CD4-positive, alpha-beta memory T cell (primary cell): ENCODE measurements at places on chromosomes 4 and X. TPM values are rescaled to one million over a fixed set of nuclear protein-coding genes. Genes with fewer than 3 reads are reported as not detected.
A peak's percentile ranks its signal among the peaks of the same experiment; 100 is the strongest.

GRCh38 chr4:76781698-76782595 is 116.0 kb downstream of the SOWAHB start:
- no peak for DNase-seq

GRCh38 chr4:154609532-154609931 is 2.9 kb downstream of the FGG start:
- DNase-seq, result no peak

DUX4 gene
- total RNA-seq, result not detected

PABPC1L2B gene
- not detected for total RNA-seq

PPP4R3C gene
- not detected for total RNA-seq

DNA sequence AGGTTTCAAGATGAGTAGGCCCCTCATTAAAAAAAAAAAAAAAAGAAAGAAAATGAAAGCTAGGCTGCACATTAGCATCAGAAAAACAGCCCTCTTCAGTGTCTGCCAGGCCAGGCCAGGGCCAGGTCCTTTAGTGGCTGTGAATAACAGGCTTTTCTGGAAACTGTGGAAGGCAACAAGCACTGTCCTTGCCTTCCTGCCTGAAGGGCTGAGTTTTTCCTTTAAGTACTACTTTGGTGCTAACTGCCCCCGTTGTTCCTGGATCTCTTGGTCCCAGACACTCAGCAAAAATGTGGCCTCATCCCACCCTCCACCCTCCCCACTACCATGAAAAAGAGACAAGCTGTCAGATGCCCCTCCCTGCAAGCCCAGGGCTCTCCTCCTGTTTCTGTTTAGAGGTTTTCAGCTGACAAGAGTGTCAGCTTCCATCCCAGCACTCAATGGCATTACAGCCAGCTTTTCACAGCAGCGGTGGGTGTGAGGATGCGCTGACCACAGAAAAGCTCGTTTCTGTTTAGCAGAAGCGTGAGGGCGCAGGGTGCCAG is 174.2 kb downstream of the NHS start:
- DNase-seq, result no peak

- no peak for DNase-seq
These were observed 990 bp upstream of the HADH start for GRCh38 chr4:107988763-107989035.

RRH gene
- total RNA-seq, result not detected

GRCh38 chr4:6150046-6150735 is 50.2 kb downstream of the JAKMIP1 start:
- DNase-seq, result no peak

ADGRG2 gene
- not detected for total RNA-seq

DNA sequence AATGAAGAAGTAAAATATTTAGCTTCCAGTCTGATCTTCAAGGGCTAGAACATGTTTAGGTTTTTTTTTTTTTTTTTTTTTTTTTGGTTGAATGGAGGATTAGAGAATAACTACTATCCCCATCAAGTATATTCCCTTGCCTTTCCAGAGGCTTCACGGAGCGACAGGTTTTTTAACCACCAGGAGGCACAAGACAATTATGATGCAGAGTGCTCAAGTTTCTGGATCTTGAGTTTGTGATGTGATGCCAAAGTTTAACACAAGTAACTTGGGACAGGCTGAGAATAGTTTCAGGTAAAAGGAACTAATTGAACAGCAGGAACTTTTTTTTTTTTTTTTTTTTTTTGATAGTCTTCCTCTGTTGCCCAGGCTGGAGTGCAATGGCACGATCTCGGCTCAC is 30.3 kb downstream of the CCNI start:
- DNase-seq, result no peak

DNA sequence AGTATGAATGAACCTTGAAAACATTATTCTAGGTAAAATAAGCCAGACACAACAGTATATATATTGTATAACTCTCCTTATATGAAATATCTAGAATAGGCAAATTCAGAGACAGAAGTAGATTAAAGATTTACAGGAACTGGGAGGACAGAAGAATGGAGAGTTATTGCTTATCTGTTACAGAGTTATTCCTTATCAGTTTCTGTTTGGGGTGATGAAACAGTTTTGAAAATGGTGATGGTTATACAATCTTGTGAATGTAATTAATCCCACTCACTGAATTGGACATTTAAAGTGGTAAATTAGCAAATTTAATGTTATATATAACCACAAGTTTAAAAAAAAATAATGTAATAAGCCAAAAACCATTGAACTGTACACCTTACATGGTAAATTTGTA is 14.5 kb upstream of the EXOC1 start:
- no peak for DNase-seq

DNA sequence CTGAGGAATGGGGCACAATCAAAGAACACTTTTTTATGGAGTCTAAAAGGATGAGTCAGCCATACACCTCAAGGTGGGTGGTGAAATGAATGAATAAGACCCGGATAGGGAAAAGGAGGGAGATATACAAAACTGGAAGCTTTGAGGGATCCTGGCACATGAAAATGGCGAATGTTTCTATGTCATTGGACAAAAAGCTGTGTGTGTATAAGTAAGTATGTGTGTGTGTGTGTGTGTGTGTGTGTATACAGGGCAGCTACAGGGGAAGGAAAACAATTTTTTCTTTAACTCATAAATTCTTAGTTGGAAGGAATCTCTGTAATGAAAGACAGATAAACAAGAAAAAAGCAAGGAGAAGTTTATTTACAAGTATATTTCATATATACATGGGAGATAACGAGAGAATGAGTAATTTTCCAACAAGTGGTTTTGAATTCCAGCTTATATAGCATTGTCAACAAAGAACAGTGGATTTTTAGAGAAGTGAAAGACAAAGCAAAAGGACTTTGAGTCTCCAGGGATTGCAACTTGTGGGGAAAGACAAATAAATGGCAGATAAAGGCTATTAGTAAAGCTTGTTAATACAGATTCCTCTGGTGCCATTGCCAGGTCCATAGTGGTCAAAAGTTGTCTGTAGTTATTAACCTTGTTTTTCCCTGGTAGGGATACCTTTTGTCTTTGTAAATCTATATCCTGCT is 99.7 kb downstream of the MMRN1 start:
- no peak for DNase-seq

DNA sequence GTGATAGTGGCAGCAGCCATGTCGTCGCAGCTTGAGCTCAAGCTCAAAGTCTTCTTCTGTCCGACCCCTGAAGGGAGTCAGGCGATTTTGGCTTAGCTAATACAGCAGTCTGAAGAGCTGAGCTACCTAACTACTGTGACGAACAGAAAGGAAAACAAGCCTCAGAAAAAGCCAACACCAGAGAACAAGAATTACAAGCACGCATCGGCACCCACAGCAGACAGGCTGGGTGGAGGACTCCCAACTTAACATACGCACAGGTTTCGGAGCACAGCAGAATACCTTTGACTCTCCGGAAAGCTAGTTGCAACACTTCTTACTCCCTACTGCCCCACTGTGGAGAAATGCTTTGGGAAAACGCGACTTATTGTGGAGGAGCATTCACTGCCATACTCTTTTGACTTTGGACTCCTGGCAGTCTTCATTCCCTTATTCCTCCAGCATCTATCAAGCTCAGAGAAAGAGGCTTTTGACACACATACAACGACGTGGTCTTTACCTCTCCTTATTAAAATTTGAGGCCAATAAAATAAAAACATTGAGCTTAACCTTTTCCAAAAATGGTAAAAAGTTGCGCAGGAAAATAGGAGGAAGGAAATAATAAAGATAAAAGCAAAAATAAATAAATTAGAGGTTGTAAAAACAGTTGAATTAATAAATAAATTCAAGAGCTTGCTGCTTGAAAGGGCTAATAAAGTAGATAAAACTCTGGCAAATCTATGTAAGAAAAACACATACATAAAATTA is 41.3 kb upstream of the GPC3 start:
- DNase-seq, result peak; percentile 18

STATH gene
- not detected for total RNA-seq

COX18 gene
- total RNA-seq, result 14.4 TPM

DNA sequence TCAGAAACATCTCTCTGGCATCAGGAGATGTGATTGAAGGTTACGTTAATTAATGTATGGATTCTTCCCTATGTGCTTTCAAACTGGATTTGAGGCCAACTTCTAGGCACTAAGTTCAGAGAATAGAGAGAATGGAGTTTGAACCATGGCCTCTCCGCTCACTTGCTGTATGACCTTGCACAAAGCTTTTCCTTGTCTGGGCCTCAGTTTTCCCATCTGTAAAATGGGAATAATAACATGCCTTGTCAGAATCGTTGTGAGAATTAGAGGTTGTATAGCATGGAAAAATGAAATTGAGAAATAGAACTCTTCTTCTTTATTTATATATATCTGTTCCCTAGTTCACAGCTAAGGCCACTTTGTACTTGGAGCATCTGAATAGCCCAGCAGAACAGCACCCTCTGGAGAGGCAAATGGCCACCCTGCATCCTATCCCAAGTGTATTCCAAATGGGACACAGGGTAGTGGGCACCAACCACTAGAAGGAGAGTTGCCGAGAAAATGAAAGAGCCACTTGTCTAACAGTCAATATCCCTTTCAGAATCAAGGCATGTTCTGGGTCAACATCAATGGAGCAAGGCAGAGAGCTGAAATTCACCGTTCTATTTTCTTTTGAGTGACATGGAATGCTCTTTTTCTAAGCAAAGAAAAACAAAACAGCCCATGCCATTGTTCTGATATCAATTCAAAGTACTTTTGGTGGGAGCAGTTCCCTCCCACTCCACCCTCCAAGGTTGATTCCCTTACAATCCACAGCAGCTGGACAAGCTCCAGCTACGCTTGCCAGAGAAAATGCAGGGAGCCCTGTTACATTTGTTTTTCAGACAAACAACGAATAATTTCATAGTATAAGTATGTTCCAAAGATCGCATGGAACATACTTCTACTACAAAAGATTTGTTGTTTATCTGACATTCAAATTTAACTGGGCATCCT is 23.3 kb upstream of the MTM1 start:
- DNase-seq, result no peak

DNA sequence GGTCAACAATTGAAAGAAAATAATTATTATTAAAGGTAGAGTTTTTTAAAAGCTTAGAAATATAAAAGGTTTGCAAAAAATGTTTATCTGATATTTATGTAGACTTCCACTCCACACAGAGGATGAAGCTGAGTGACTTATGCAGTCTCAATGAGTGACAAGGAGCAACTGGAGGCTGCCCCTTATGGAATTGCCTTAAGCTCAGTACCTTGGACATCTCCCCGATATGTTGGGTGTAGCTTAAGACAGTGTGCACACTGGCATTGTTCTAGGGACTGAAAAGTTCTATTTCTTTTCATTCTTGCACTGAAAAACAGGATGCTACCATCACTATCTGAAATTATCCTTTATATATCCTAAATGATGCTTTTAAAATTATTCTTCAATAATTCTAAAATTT is 292.1 kb downstream of the PRDM5 start:
- DNase-seq, result no peak

MAGEB1 gene
- not detected for total RNA-seq

DNA sequence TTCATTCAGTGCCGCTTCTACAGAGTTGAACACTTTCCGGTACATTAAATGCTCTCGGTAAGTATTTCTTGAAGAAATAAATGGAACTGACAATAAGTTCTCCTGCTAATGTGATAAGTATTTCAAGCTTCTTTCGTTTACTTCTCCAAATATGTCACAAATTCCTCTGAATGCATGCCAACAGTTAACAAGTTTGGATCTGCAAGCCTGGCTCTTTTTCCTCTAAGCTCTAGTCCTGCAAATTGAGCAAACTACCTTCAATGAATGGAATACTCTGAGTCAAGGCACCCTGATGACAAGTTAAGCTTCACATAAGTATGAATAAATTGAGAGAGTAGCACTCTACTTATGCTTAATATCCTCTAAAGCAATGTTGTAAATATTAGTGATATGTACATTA is 403.6 kb downstream of the PDGFC start:
- no peak for DNase-seq

GRCh38 chrX:108322234-108322633 is 116.0 kb downstream of the COL4A6 start:
- no peak for DNase-seq

DNA sequence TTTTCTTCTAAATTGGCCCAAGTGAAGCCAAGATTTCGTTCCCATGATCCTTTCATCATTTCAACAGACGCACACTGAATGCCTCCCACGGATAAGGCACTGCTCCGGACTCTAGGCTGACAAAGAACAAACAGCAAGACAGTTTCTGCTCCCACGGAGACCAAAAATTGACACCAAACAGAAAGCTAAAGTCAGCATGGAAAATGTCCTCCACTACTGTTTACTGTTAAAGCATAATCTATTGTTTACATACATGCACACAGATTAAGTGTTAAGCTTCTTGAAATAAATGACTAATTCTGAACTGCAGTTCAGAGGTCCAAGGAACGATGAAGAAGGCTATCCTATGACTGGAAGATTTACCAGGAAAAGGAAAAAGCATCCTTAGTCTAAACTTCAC is 199.6 kb downstream of the AASDH start:
- no peak for DNase-seq

DNA sequence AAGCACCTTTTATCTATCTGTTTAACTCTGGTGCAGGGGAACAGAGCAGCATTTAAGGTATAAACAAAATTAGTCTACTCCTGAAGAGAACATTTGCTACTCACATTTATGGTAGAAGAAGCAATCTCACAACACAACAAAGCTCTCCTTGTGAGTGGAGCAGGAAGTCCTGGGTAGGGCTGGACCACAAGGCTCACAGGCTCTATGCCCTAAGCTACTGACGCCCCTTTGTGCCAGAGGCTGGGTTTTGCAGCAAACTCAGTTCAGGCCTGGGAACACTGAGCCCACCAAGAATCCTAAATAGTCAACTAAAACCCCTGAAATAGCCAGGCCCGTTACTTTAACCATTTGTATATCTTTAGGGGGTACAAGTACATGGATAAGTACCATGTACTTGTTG is 4.7 kb upstream of the ZXDB start:
- DNase-seq, result no peak

FUNDC2 gene
- 52.6 TPM for total RNA-seq

DNA sequence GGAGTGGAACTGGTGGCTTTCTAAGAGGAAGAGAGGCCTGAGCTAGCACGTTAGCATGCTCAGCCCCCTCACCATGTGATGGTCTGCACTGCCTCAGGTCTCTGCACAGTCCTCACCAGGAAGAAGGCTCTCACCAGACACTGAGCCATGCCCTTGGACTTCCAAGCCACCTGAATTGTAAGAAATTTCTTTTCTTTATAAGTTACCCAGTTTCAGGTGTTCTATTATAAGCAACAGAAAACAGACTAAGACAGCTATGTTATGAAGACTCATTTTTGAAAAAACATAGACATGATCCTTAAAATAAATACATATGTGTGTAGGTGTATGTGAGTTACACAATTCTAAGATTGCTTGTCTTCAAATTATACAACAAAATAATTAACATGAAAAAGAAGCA is 74.7 kb downstream of the CEP44 start:
- DNase-seq, result no peak

DNA sequence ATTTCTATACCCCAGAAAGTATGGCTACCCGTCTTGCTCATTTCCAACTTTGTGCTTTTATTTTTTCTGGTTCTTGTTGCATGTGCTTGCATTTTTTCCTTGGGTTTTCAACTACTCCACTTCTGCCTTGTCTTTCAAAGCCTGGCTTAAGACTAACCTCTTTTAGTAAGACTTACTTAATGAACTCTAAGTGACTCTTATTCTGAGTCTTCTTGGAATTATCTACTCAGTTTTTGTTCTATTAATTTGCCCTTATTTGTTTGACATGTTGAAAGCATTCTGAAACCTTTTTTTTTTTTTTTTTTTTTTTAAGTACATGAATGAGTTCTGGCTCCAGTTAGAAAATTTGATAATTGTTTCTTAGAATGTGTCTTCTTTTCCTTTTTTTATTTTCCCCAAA is 74.8 kb downstream of the SLIT2 start:
- DNase-seq, result no peak
